Activated naive CD8-positive, alpha-beta T cell treated with anti-CD3 and anti-CD28 coated beads, Interleukin-2, amount 10 ng/mL, durations not matched to agents 7 days and 5 days (primary cell): ENCODE measurements at places on chromosomes 4 and X. TPM values are rescaled to one million over a fixed set of nuclear protein-coding genes. Genes with fewer than 3 reads are reported as not detected.

Gene IL21
- total RNA-seq, result not detected

- H3K4me3 ChIP-seq, result no peak overlapping the region
- no peak overlapping the region for H3K27ac ChIP-seq
- H3K27me3 ChIP-seq, result no peaks in the 10 kb centered on the region
- no peaks in the 10 kb centered on the region for H3K4me1 ChIP-seq
Observed at GRCh38 chr4:7335344-7336066, 99.2 kb downstream of the PSAPL1 start.

Gene TMEM255A
- total RNA-seq, result 0.14 TPM

Gene FREM3
- total RNA-seq, result not detected

Gene POU3F4
- not detected for total RNA-seq

GRCh38 chrX:132716006-132716405, 227.2 kb upstream of the MBNL3 start:
- H3K36me3 ChIP-seq, result no peaks in the 10 kb centered on the region
- no peaks in the 10 kb centered on the region for H3K27me3 ChIP-seq
- H3K4me3 ChIP-seq, result no peak overlapping the region
- no peaks in the 10 kb centered on the region for H3K4me1 ChIP-seq
- H3K27ac ChIP-seq, result no peak overlapping the region

Gene OTC
- not detected for total RNA-seq

DNA sequence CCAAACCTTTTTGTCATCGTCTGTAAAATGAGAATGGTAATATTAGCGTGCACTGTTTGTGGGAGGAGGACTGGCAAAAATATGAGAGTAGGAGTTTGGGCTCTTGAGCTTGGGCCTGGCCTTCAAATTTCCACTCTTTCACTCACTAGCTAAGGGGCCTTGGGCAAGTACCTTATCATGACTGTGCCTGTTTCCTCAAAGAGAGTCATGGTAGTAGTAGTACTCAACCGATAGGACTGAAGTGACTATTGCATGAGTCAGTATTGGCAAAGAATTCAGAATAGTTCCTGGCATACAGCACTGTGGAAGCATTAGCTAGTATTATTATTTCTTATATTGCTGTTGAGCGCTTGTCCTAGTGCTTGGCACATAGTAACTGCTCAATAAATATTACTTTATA, 16.0 kb upstream of the RBM3 start:
- H3K27me3 ChIP-seq, result no peaks in the 10 kb centered on the region
- DNase-seq, result no peak
- H3K4me3 ChIP-seq, result no peak overlapping the region
- H3K4me1 ChIP-seq, result no peaks in the 10 kb centered on the region
- H3K36me3 ChIP-seq, result peaks cover 10% of the 10 kb centered on the region

DNA sequence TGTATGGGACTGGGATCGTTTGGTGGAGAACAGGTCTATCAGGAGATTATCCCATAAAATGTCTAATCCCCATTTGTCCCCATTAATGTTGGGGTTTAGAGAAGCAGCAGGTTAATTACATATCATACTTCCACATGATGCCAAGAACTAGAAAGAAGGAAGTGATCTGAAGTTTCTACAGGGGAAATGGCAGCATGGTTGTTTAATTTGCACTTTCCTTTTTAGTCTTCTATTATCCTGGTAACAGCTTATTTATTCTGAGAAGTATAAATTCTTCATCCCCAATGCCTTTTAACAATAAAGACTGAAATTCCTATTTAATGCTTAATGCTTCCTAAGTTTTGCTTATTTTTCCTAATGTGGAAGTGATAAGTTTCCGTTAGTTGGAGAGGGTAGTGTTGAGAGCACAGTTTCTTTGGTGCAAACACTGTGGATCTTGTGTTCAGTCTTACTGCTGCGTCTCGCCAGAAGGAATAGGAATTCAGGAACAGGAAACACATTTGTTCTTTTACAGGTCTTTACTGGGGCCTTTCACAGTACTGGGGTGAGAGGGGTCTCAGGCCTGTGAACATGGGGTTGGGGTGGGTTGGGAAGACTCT, 59.5 kb upstream of the TADA2B start:
- H3K4me1 ChIP-seq, result peaks cover 38% of the 10 kb centered on the region
- peaks cover 9% of the 10 kb centered on the region for H3K36me3 ChIP-seq
- no peak overlapping the region for H3K27ac ChIP-seq
- no peaks in the 10 kb centered on the region for H3K27me3 ChIP-seq
- no peak for DNase-seq
- H3K4me3 ChIP-seq, result no peak overlapping the region

DNA sequence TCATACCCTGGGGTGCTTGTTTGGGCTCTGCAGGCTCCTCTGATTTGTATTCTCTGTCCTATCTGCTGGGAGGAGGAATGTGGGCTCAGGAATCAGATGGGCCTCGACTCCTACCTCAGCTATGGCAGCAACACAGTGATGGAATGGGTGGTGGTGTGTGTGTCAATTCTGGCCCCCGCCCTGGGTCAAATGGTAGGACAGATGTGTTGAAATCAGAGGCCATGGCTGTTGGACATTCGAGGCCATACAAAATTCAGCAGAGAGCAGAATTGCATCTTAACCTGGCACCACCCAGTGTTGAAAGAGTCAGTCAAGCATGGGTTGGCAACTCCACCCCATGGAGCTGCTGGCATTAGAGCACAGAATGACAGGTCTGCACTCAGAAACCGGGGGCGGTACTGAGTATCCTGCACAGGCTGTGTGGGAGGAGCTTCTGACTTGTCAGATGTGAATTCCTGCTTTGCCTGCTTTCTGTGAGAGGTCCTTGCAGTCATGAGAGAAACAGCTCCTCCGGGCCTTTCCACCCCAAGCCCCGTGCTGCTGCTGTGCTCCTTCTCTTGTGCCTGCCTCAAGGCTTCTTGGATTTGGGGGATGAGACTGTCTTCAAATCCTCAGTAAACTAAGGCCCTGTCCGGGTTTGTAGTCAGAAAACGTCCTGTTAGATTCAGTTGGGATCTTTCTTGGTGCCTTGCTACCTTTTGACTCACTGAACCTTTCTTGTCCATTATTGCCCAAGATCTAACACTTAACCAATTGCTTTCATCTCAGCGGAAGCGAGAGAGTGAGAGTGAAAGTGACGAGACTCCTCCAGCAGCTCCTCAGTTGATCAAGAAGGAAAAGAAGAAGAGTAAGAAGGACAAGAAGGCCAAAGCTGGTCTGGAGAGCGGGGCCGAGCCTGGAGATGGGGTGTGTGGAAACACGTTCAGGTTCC, 13.0 kb downstream of the DKC1 start:
- H3K27me3 ChIP-seq, result no peaks in the 10 kb centered on the region
- H3K36me3 ChIP-seq, result peaks cover 21% of the 10 kb centered on the region
- DNase-seq, result no peak
- peaks cover 15% of the 10 kb centered on the region for H3K4me1 ChIP-seq
- no peak overlapping the region for H3K27ac ChIP-seq

Gene EPGN
- not detected for total RNA-seq

DNA sequence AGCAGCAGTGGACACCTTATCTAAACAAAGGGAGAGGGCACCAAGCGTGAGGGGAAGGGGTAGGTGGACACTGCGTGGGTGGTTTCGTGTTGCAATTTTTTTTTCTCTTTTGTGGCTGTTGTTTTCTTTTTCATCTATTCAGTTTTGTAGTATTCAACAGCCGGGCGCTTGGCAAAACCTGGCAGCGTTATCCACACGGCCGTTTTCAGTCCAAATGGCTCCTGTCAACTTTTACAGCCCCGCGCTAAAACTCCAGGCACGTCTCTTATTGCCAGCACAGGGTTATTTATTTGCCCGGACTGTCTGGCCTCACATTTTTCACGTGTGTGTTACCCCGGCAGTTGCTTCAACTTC, 192.2 kb downstream of the BCOR start:
- H3K4me3 ChIP-seq, result no peak overlapping the region
- peaks cover 10% of the 10 kb centered on the region for H3K27me3 ChIP-seq
- DNase-seq, result no peak
- H3K27ac ChIP-seq, result no peak overlapping the region
- no peaks in the 10 kb centered on the region for H3K36me3 ChIP-seq
- peaks cover 2% of the 10 kb centered on the region for H3K4me1 ChIP-seq

Gene ADAM29
- not detected for total RNA-seq

Gene ZNF157
- 0.83 TPM for total RNA-seq

- H3K4me1 ChIP-seq, result peaks cover 3% of the 10 kb centered on the region
- peaks cover 3% of the 10 kb centered on the region for H3K36me3 ChIP-seq
- H3K27ac ChIP-seq, result no peak overlapping the region
- DNase-seq, result no peak
- no peaks in the 10 kb centered on the region for H3K27me3 ChIP-seq
Observed at GRCh38 chr4:4479366-4479765, 62.5 kb downstream of the STX18 start.

Gene USP17L17
- not detected for total RNA-seq
